Jurkat, Clone E6-1 (cell line): ENCODE measurements at places on chromosomes 1 and 21.
A peak's percentile ranks its signal among the peaks of the same experiment; 100 is the strongest.

GRCh38 chr1:44020464-44020863, 10.8 kb downstream of the SLC6A9 start:
- DNase-seq, result no peak

DNA sequence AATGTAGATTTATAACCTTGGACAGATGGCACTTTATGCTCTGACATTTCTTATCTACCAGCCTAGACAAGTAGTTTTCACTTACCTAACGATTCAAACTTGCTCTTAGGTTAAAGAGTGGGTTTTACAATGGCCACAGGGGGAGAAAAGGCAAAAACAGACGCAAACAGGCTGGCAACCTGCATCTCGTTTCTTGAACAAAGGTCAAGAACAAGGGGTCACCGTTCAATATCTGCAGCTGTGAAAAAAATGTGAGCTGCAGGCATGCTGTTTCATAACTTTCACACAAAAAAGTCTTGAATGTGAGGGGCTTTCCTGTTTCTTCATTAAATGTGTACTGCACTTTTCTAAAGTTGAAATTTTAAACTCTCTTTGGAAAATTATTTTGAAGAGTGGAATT, 49.4 kb downstream of the SYDE2 start:
- DNase-seq, result no peak

GRCh38 chr1:187384504-187384903, 555.8 kb downstream of the PLA2G4A start:
- no peak for DNase-seq

DNA sequence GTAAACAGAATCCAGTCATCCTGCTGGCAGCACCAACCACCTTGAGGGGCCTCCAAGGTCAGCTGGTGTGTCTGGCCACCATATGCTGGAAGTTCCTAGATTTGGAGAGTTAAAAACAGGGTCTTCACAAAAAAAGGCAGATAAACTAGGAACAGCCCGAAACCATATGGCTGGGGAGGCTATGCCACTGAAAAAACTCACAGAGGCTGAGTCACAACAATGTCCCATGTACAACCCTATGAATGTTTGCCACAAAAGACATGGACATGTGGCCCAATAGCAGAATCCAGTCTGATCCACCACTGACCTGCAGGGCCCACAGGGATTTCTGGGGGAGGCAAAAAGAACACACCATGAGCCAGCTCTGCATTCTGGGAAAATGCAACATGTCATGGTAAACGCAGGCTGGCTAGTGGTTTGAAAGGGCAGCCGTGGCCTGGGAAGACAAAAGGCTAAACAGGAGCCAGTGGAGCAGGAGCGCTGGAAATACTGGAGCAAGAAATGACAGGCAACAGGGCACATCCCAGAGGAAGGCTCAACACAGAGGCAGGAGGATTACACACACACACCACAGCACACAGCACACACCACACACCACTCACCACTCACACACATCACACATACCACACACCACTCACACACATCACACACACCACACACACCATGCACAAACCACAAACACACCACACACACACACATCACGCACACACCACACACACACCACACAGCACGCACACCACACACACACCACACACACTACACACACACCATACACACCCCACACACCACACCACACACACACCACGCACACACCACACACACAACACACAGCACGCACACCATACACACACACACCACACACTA, 55.4 kb downstream of the HSF2BP start:
- peak; percentile 28 for DNase-seq

DNA sequence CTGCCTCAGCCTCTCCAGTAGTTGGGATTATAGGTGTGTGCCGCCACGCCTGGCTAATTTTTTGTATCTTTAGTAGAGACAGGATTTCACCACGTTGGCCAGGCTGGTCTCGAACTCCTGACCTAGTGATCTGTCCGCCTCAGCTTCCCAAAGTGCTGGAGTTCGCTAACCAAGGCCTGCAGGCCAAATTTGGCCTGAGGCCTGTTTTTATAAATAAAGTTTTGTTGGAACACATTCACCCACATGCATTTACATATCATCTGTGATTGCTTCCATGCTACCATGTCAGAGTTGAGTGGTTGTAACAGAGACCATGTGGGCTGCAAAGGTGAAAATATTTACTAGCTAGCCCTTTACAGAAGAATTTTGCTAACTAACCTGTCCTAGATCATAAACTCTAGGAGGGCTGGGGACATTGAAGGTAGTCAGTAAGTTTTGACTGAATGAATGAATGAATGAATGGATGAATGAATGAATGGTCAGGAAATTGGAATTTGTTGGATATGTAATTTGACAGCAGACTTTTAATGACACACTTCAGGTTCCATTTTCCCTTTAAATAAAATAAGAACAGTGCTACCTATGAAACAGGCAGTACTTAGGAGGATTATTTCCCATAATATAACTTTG, 38.4 kb downstream of the ROR1 start:
- no peak for DNase-seq

- no peak for DNase-seq
These were observed 15.9 kb upstream of the POGZ start for GRCh38 chr1:151475175-151475574.

GRCh38 chr1:64484651-64485050, 14.7 kb downstream of the CACHD1 start:
- DNase-seq, result no peak

DNA sequence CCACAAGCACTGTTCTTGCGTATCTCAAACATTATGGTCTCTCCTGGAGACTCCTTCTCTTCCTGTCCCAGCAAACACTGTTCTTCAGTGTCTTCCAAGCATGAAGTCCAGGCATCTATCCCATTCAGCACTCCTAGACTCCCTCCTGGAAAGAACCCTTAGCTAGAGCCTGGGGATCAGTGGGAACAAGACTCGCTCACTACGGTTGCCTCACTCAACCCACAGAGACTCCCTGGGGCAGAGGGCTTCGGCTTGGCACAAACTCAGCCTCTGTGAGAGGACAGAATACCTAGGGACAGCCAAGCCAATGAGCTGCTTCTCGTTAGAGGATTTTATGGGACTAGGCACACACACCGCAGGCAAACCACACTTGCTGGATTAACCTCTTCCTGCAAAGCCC, 86.5 kb upstream of the IPO9 start:
- no peak for DNase-seq

GRCh38 chr1:67367370-67368045, 59.8 kb downstream of the IL12RB2 start:
- DNase-seq, result no peak

GRCh38 chr1:16967095-16967575, 13.3 kb downstream of the MFAP2 start:
- no peak for DNase-seq

GRCh38 chr1:236200925-236201324, 58.6 kb downstream of the GPR137B start:
- DNase-seq, result no peak
